ENCODE measurements at places on chromosomes 16 and 17. TPM values are rescaled to one million over a fixed set of nuclear protein-coding genes. Genes with fewer than 3 reads are reported as not detected.

NEUROD2 gene
- not detected for total RNA-seq

ABCA6 gene
- total RNA-seq, result 2.3 TPM

CD68 gene
- total RNA-seq, result 28.8 TPM

MILR1 gene
- total RNA-seq, result 20.6 TPM

OTOP3 gene
- total RNA-seq, result not detected

MYADML2 gene
- not detected for total RNA-seq

LPO gene
- not detected for total RNA-seq

TNK1 gene
- 0.15 TPM for total RNA-seq

ZNF287 gene
- 3.5 TPM for total RNA-seq

TIGD7 gene
- total RNA-seq, result 1.5 TPM

GLG1 gene
- total RNA-seq, result 112 TPM

VASN gene
- 0.13 TPM for total RNA-seq

ZNF385C gene
- not detected for total RNA-seq
